ENCODE measurements at places on chromosomes 12 and 14.

- no peak for DNase-seq
These were observed 73.9 kb downstream of the HSD17B6 start for GRCh38 chr12:56836800-56837663.

DNA sequence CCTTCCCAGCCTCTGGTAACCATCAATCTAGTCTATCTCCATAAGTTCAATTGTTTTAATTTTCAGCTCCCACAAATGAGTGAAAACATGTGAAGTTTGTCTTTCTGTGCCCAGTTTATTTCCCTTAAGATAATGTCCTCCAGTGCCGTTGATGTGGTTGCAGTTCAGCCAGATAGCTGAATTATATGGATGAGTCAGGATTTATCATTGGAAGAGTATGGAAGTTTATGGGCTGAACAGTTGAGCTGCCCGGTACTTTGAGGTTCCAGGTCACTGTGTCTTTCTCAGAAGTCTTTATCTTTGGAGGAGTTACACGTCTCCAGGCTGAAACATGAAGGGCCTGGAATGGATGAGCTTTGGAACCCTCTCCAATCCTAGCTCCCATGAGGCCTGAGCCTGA is 120.1 kb downstream of the ASCL4 start:
- no peak for DNase-seq

- no peak for DNase-seq
These were observed 11.5 kb upstream of the TBPL2 start for GRCh38 chr14:55451950-55452349.

GRCh38 chr12:127771546-127771945 is 495.4 kb upstream of the TMEM132C start:
- DNase-seq: no peak

DNA sequence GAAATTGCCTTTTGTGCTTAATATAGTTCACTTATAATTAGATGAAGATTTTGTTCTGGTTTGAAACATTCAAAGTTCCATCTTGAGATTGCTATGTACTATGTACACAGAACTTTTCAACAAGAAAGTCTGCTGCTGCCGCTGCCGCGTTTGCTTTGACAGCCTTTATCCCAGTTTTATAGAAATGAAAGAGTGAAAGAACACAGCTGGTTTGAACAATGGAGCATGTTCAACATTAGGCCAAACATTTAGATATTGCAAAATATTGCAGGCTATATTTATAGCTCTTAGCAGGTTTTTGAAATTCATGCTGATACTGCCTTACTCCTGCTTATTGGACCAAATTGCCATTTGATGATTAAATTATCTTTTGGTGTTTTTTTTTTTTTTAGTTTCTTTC is 299.8 kb upstream of the PRKD1 start:
- no peak for DNase-seq

DNA sequence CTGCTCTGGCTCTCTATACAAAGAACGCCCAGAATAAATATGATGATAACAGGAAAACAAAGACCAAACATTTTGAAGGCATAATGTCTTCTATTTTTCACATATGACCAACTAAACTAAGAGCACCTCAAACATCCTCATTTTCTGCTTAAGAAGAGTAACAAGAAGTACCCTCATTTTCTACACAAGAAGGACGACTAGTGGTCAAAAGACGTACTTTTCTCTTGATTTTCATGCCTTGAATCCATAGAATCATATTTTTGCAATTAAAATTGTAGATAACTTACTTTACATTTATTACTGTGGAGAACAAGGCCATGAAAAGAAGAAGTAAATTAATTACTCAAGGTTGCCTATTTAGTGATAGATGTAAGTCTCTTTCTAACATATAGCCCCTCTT is 358.6 kb downstream of the DUSP6 start:
- DNase-seq: peak; percentile 59

GRCh38 chr14:47596860-47597259 is 78.5 kb downstream of the MDGA2 start:
- no peak for DNase-seq

DNA sequence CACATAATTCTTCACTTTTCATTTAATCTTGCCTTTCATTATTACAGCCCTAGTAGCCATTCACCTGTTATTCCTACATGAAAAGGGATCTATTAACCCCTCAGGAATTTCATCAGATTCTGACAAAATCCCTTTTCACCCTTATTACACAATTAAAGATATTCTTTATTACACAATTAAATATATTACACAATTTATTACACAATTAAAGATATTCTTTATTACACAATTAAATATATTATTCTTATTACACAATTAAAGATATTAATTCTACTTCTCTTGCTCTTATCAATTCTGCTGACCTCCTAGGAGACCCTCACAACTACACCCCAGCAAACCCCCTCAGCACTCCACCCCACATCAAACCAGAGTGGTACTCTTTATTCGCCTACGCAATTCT is 77.1 kb downstream of the SINHCAF start:
- no peak for DNase-seq

GRCh38 chr12:100755186-100755585 is 39.4 kb upstream of the ANO4 start:
- no peak for DNase-seq

GRCh38 chr12:40435251-40435650 is 210.5 kb downstream of the LRRK2 start:
- DNase-seq: no peak

GRCh38 chr14:59238216-59238615 is 49.7 kb downstream of the DAAM1 start:
- no peak for DNase-seq

- DNase-seq: no peak
These were observed 22.8 kb downstream of the PPP1R36 start for GRCh38 chr14:64572386-64573104.

DNA sequence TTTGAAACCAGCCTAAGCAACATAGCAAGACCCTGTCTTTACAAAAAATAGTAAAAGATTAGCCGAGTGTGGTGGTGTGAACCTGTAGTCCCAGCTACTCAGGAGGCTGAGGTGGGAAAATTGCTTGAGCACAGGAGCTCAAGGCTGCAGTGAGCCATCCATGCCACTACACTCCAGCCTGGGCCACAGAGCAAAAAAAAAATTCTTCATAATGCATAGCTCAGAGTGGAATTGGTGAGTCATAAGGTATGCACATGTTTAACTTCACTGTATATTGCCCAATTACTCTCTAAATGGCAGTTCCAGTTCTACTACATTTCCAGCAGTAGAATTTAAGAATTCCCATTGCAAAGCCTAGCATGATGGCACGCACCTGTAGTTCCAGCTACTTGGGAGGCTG is 26.8 kb upstream of the CLIP1 start:
- no peak for DNase-seq

- no peak for DNase-seq
These were observed 81.5 kb downstream of the SLC38A4 start for GRCh38 chr12:46744283-46744682.

DNA sequence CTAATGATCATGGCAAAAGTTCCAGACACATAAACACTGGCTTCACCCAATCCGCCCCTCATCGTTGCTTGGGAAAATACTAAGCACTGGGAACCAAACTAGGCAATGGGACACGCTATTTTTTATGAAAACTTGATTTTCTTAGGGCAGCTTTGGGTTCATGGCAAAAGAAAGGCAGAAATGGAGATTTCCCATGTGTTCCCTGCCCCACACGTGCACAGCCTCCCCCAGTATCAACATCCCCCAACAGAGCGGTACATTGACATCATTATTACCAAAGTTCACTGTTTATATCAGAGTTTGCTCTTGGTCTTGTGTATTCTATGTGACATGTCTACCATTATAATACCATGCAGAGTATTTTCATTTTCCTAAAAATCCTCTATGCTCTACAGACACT is 71.0 kb downstream of the DBX2 start:
- DNase-seq: no peak

DNA sequence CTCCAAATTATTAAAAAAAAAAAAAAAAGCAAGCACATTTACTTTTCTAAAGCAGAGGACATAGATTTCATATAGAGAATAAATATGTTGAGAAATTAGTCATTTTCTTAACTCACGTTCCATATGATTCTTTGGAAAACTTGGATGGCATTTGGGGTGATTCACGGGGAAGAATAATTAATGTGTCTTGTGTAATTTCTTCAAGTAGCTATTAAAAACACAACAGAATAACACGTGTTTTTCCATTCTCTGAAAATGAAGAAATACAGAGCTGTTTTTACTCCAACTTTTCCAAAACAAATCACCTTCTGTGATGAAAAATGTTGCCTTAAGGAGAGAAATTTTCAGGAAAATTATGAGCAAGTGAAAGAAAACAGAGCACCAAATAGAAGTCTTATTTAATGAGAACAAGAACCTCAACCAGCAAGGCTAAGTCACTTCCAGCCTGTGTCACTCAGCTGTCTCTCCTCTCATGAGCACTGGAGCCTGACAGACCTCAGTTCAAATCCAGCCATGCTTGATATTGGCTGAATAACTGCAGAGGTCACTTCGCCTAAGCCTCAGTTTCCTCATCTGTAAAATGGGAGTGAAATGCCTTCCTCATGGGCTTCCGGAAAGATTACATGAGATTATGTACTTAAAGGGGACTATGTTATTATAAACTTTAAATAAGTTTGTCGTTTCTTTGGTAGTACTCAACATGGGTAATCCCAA is 42.8 kb upstream of the NUAK1 start:
- DNase-seq: no peak

DNA sequence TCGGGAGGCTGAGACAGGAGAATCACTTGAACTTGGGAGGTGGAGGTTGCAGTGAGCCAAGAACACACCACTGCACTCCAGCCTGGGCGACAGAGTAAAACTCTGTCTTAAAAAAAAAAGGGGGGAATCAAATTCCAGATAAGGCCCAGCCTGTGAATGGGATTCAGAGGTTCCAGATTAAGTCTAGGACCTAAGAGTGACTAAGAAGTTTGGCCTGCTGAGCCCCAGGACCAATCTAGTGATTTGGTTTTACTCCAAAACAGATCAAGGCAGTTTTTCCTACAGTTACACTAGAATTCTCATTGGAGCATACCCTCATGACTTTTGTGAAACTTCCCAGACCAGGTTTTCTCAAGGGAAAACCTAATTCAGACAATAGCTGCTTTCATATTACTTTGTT is 22.8 kb downstream of the EXOC5 start:
- DNase-seq: no peak

- no peak for DNase-seq
These were observed 190.7 kb upstream of the BMP4 start for GRCh38 chr14:54147282-54147681.

- peak; percentile 78 for DNase-seq
These were observed 647 bp upstream of the SIX1 start for GRCh38 chr14:60649875-60650372.

DNA sequence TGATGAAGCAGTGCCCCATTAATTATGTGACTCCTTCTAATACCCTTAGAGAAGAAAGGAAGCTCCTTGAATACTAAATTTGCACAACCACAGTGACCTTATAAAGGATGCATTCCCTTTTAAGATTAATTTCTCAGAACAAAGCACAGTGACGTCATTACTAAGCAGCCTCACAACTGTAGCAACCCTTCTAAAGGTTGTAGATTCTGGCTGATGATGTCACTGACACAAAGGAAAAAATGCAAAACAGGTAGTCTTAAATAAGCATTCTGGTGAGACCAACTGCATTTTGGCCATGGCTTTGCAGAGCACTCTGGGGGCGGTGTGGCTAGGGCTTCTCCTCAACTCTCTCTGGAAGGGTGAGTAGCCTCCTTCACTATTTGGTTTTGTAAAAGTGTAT is 38.4 kb upstream of the OR4E1 start:
- DNase-seq: no peak

- DNase-seq: no peak
These were observed 35.6 kb downstream of the IFT81 start for GRCh38 chr12:110159671-110160245.

GRCh38 chr14:92475451-92476187 is 38.0 kb upstream of the RIN3 start:
- no peak for DNase-seq

- no peak for DNase-seq
These were observed 87.3 kb upstream of the HECTD1 start for GRCh38 chr14:31294746-31295405.

- no peak for DNase-seq
These were observed 1.7 kb downstream of the RASSF8 start for GRCh38 chr12:25960143-25960542.

DNA sequence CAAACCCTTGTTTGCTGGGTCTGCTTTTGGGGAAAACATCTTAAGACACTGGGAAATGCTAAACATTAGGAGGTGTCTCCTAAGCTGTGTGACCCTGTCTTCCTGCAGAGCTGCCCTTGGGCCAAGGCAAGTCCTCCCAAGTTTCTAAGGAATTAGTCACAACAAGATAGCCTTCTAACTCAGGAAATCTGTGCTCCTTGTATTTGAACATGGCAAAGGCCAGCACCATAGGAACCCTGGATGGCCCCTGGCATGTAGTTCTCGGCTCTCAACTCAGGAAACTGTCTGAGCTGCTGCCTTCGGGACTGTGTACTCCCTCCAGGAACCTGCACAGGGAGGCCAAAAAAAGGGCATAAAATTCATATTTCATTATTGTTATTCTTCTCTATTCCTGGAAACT is 37.6 kb upstream of the LTBP2 start:
- DNase-seq: no peak

GRCh38 chr14:68791902-68792677 is 777 bp downstream of the ZFP36L1 start:
- DNase-seq: no peak

DNA sequence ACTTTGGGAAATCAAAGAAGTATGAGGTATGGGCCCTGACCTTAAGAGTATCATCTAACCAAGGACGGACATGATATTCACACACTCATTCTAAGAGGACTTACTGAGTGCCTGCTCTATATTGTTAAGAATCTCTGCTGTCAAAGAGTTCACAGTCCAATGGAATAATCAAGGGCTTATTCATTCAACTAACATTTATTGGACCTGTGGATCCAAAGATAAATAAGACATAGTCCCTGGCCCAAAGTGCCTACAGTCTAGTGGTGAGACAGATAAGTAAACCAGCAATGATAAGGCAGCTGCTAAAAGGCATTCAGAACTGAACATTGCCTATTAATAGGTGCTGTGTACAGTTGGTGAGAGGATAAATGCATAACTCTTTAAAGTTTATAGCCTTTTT is 11.0 kb downstream of the WDR20 start:
- DNase-seq: no peak

DNA sequence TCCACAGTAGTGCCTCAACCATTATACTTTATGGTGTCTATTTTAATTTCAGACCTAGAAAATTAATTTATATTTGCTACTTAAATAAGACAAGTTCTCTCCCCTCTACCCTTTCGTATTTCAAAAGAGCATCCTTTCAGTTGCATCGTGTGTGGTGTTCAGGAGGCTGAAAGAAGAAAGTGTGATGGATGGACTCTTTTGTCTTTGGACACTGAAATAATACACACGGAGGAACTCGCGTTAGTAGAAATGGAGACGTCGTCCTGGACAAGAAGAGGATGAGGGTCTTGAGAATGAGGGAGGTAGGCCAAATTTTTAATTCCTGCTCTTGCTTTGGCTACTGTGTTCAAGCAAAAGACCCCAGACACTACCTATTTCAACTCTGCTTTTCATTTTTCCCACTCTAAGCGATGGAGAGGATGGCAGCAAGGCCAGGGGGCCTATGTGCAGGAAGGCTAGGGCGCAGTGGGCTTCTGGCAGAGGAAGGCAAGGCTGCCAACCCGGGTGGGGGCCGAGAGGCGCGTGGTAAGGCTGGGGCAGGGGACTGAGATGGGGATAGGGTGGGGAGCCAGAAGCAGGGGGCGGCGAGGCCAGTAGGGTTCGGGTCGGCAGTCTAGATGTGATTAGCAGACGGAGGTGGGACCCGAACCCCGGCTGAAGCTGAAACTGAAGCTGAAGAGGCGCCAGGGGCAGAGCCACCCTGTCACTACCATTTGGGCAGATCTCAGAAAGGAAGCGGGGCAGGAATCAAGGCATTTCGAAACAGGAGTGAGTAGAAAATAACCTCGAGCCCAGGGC is 722 bp downstream of the TMED8 start:
- no peak for DNase-seq

- no peak for DNase-seq
These were observed 25.0 kb downstream of the CFAP54 start for GRCh38 chr12:96514328-96514727.
